Astrocyte (in vitro differentiated cells and primary cell): ENCODE measurements at places on chromosomes 2 and 18.

DNA sequence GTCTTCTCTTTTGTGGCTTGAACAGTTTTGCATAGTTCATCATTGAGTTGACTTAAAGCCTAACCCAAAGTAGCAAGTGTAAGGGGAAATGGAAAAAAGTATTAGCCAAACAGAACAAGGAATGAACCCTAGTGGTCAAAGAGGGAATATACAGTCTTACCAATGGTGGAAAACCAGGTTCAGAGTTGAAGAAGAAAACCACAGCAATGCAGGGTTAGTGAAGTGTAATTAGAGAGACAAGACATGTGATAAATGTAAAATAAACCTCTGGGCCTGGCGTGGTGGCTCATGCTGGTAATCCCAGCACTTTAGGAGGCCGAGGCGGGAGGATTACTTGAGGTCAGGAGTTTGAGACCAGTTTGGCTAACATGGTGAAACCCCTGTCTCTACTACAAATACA, 2.4 kb downstream of the TTN start:
- no peak for DNase-seq

- no peak for DNase-seq
Measured at GRCh38 chr18:52995875-52996274, 655.9 kb downstream of the DCC start.

- no peak for DNase-seq
Measured at GRCh38 chr2:105785095-105785847, 40.6 kb downstream of the NCK2 start.

DNA sequence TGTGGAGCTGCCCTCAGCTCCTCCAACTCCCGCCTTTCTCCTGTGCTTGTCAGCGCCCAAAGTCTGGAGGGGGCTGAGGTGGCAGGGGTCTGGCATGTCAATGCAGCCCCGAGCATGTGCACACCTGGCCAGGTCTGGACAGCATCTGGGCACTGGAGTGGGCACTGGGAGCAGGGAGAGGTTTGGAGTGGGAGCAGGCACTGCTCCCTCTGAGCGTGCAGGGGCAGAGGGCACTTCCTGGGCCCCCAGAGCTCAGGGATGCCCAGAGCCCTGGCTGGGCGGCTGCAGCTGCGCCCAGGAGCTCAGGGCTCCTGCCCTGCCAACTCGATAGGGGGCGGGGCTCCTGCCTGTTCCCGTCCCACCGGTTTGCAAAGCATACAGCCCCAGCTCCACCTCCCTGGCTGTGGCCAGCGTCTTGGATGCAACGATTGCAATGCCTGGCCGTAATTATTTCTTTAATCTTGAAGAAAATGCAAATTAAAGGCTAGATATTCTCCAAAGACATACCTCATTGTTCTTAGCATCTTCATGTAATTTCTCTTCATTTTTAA, 57.4 kb upstream of the LDAH start:
- no peak for DNase-seq

DNA sequence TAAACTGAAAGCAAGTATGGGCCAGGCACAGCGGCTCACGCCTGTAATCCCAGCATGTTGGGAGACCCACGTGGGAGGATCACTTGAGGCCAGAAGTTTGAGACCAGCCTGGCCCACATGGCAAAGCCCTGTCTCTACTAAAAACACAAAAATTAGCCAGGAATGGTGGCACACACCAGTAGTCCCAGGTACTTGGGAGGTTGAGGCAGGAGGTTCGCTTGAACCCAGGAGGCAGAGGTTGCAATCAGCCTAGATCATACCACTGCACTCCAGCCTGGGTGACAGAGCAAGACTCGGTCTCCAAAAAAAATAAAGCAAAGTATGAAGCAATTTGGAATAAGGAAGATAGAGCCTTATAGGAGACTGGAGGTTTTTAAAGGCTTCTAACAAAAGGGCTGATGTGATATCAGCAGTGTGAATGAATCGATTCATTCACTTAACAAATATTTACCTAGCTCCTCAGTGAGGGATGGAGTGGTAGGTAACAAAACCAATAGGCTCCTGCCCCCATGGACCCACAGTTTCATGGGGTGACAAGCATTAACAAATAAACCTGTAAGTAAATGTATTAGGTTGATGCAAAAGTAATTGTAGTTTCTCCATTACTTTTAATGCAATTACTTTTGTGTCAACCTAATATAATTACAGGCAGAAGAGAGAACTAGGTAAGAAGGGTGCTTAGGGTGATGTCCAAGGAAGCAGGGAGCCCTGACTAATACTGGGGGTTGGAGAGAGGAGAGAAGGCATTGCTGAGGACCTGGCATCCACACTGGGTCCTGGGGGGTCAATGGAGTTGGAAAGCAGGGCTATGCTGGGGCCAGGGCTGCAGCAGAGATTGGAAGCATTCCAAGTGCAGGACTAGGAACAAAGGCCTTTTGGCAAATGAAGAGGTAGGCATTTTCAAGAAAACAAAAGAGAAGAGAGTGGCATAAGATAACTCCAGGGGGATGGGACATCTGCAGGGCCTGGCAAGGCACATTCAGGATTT, 195.4 kb upstream of the ARL4C start:
- no peak for DNase-seq

- DNase-seq = no peak
Measured at GRCh38 chr2:62307469-62308389, 111.8 kb downstream of the B3GNT2 start.

- peak; percentile 82 for DNase-seq
Measured at GRCh38 chr2:224909885-224910573, 132.2 kb downstream of the DOCK10 start.

GRCh38 chr18:60096428-60096827, 196.6 kb downstream of the PMAIP1 start:
- DNase-seq = no peak

GRCh38 chr18:34965566-34965965, 75.6 kb upstream of the MAPRE2 start:
- no peak for DNase-seq

GRCh38 chr2:102803041-102803896, 41.4 kb downstream of the TMEM182 start:
- DNase-seq = peak; percentile 74

DNA sequence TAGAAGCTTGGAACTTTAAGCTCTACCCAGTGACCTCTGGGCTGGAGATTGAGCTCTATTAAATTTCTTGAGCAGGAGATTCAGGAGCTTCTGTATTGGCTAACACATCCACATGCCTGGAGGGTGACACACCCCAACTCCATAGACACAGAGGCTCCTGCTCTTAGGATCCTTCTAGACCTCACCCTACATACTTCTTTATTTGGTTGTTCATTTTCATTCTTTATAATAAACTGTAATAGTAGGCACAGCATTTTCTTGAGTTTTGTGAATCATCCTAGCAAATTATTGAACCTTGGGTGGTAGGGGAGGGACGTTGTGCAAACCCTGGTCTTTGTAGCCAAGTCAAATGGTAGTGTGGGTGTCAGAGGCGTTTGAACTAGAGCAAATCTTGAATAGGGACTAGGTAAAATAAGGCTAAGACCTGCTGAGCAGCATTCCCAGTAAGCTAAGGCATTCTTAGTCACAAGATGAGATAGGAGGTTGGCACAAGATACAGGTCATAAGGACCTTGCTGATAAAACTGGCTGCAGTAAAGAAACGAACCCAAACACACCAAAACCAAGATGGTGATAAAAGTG, 323.8 kb upstream of the GALNT5 start:
- DNase-seq = no peak

- DNase-seq = no peak
Measured at GRCh38 chr2:6864923-6865345, 773 bp downstream of the CMPK2 start.
